ENCODE measurements at places on chromosomes 4 and X.

- no peak for DNase-seq
These were observed 19.6 kb downstream of the TMEM31 start for GRCh38 chrX:103730147-103730795.

DNA sequence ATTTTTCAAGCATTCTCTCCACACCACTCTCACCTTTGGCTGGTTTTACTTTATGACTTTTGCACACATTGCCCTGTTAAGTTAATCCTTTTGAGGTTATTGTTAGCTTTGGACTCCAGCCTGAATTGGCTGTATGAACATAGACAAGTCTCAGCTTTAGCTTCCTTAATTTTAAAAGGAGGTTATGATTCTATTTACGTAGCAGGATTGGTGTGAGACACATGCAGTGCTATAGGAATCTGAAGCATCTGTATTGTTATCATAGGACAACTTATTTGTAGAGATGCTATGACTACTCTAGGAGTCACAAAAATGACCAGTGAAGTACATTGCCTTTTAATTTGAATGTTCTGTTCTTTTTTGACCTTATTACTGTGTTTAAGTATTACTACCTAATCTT, 15.7 kb downstream of the PGAM4 start:
- no peak for DNase-seq

- DNase-seq: no peak
These were observed 44.3 kb upstream of the CLCN4 start for GRCh38 chrX:10112510-10112909.

GRCh38 chr4:78292341-78292740, 235.2 kb downstream of the FRAS1 start:
- DNase-seq: no peak

Measured in dermis microvascular lymphatic vessel endothelial cell (primary cell).